CD4-positive, alpha-beta T cell treated with Interferon gamma for 1 hour (primary cell): ENCODE measurements at places on chromosomes 11 and 22.

DNA sequence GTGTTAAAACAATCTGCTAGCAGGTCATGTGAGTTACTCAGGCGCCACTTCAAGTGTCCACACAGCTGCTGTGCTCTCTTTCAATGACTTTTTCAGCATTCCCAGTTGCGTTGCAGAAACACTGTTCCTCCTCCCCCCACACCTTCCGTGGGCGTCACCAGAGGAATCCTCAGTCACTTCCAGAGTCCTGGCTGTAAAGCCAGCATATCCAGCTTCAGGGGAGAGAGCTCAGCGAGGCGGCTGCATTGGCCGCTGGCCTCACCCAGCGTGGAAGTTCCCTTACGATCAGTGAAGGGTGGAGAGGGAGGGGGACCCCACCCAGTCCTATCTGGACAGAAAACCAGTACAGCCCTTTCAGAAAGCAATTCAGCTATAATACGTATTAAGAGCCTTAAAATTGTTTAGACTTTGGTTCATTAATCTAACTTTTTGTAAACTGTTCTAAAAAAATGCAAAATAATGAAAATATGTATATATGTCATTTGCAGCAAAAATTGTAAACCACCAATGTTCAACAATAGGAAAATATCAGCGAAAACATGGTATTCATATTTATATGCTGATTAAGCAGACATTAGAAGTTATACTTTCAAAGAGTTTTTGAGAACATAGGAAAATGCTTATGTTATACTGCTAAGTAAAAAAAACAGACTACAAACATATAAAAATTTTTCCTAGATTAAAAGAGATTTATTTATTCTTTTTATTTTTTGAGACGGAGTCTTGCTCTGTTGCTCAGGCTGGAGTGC, 2.8 kb upstream of the ANO9 start:
- no peak for DNase-seq

DNA sequence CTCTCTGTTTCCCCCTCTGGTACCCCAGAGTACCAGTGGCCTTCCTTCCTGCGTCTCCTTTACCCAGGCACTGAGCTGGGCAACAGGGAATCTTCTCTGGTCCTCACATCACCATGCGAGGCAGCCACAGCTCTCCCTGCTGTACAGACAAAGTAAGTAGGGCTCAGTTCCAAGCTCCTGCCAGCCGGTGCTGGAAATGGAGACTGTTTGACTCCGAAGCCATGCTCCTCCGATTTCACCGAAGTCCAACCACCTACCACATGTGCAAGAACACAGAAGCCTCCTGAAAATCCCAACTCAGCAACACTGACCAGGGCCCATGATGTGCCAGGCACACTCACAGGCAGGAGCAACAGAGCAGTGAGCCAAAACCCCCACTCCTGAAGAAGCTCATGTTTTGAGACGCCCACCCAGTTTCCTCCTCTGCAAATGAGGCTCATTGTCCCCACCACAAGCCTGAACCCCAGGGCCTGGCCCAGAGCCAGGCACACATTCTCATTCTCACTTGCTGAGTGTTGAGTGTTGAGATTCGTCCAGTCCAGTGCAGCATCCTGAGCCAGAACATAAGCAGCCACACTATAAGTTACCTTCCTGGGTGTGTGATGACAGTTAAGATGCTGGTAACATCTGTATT, 156.0 kb downstream of the MPPED1 start:
- no peak for DNase-seq

GRCh38 chr11:78453140-78453935, 35.7 kb upstream of the GAB2 start:
- no peak for DNase-seq

DNA sequence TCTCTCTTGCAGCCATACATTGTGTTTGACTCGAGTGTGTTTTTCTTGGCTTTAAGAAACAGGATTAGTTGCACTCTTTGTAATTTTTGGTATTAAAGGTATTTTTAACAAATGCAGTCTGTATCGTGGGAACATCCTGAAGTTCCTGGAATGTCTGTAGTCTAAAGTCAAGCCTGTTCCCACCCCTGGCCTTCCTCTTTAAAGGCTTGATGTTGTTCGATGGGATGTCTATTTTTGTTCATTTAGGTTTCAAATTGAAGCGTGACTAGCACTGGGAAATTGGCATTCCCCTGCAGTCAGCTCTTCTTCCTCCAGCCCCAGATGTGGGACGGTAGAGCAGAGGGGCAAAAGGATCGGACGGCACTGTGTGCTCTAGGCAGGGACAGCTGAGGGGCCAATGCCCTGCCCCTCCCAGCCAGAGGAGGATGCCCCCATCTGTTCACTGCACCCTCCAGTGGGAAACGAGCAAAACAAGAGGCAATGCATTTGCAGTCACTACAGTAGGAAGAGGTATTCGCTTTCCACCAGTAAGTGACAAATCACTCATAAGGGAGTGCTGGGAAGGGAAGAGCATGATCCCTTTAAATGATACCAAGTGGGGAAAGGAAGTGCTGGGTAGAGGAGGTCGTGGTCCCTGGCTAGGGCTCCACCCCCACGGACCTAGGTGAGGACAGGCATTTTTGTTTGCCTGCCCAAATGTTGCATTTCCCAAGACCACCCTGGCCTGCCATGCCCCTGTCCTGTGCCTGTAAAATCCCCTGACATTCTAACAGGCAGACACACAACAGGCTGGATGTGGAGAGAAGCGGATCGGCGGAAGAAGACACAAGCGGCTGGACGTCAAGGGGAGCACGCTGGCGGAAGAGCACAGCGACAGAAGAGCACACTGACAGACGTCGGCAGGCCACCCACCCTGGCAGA, 47.4 kb upstream of the SEPTIN5 start:
- DNase-seq: no peak

- DNase-seq: no peak
These were observed 91.0 kb downstream of the SERGEF start for GRCh38 chr11:17921659-17922415.

DNA sequence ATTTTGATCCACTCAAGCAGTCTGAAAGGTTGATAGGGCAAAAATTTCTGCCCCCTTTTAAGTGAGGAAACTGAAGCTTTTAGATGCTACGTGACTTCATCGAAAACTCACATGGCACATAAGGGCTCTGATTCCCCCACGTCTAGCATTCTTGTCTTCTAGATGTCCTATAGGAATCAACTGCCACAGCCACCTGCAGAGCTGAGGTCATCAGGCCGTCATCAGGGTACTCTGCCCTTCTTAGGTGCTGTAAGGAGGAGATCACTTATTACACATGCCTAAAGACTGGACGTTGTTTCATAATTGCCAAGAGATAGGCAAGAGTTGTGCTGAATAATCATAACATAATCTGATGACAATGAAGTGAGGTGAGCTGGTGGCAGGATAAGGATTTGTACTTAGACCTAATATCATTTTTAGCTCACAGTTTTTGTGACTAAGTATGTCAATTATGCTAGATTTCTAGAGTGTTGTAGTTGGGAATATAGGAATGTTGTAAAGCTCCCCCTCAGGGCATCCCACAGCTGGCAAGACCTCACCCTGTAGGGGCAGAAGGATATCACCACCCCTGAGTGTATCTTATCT, 349.4 kb downstream of the METTL15 start:
- no peak for DNase-seq

DNA sequence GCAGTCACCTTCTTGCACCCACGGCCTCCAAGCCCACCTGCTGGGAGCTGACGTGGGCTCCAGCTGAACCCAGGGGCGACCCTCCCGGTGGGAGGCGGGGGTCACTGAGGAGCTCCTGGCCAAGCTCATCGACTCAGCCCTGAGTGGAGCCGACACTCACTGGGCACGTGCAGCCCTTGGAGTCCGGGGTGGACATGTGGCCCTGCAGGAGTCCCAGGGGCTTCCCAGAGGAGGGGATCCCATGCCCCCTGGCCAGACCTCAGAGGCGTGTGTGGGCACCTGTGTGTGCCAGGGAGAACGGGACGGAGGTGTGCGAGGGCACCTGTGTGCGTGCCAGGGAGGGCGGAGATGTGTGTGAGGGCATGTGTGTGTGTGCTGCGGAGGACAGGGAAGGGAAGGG, 20.8 kb upstream of the BRSK2 start:
- DNase-seq: no peak

GRCh38 chr11:102575012-102575411, 44.5 kb upstream of the MMP7 start:
- DNase-seq: no peak

DNA sequence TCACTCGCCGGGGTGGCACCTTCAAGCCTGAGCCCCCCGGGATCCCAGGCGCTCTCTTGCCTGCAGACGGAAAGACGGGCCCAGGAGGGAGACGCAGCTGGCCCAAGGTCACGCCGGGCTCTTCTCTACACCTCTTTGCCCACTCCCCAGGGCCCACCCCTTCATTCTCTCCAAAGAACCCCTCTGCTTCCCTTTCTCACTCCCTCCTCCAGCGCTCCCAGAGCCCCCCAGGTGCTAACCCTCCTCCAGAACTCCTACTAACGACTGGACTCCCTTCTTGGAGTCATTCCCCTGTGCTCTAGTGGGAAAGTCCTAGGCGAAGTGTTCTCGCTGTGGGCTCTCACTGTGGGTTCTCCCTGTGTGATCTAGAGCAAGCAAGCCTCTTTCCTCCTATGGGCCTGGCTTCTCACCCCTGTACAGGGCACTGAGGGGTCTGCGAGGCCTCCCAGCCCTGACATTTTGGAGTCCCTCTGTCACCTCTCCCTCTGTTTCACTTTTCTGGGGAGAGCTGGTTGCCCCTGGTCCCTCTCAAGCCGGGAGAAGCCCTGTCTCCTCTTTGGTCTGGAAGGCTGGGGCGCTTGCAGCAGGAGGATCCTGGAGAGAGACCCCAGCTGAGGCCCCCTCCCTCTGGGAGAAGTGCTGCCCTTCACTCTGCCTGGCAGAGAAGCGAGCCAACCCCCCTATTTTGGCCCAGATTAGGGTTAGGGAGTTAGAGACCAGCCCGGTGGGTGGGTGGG, 858 bp downstream of the OAF start:
- no peak for DNase-seq

GRCh38 chr11:13336246-13336878, 58.8 kb downstream of the BMAL1 start:
- no peak for DNase-seq

DNA sequence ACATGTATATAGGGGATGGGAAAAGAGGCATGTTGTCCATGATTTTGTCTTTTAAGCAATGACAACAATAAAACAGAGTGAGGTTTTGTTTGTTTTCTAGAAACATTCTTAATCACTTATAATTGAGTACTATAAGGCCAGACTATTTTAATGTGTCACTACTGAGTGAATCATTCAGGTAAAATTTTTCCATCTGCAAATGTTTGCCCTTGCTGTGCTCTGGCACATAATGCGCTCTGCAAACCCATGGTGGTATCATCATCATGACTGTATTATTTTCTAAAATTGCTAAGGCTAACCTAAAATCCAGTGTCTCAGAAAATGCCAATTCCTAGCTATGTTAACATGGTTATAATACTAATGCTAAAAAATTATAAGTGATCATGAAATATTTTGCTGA, 261.2 kb downstream of the CADM1 start:
- DNase-seq: no peak

- DNase-seq: no peak
These were observed 404.5 kb downstream of the ETS1 start for GRCh38 chr11:128182844-128183243.

GRCh38 chr11:57377107-57377506, 3.8 kb downstream of the PRG3 start:
- DNase-seq: no peak

DNA sequence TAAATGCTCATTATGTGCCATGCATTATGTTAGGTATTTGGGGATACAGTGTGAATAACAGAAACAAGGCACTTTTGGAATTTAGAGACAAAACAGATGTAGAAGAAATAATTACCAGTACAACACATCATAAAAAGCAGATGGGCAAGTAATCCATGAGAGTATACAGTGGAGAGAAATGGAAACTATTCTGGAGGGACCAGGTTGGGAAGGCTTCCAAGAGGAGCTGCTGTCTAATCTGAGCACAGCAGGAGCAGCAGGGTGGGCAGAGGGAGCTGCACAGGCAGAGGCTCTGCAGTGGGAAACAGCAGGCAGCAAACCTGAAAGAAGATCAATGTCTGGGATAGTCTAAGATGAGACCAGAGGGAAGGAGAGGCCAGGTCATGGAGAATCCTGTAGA, 268.7 kb upstream of the CCDC90B start:
- DNase-seq: no peak

GRCh38 chr11:1272531-1272930, 36.9 kb downstream of the TOLLIP start:
- no peak for DNase-seq

DNA sequence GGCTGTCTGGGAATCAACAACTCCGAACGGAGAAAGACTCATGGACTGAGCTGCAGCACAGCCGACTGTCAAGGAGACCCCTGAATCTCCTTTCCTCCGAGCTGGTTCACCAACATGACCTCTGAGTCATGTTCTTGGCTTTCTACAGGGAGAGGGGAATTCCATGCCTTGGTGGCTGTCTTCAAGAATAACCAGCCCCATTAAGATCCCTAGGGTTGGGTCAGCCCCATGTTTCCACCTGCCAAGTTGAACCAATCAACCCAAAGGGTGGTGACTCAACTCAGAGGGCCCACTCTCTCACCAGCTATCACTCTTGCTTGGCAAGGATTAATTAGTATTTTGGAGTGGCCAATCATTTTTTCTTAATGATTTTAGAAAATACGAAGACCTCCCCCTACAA, 28.3 kb upstream of the IGSF22 start:
- no peak for DNase-seq

DNA sequence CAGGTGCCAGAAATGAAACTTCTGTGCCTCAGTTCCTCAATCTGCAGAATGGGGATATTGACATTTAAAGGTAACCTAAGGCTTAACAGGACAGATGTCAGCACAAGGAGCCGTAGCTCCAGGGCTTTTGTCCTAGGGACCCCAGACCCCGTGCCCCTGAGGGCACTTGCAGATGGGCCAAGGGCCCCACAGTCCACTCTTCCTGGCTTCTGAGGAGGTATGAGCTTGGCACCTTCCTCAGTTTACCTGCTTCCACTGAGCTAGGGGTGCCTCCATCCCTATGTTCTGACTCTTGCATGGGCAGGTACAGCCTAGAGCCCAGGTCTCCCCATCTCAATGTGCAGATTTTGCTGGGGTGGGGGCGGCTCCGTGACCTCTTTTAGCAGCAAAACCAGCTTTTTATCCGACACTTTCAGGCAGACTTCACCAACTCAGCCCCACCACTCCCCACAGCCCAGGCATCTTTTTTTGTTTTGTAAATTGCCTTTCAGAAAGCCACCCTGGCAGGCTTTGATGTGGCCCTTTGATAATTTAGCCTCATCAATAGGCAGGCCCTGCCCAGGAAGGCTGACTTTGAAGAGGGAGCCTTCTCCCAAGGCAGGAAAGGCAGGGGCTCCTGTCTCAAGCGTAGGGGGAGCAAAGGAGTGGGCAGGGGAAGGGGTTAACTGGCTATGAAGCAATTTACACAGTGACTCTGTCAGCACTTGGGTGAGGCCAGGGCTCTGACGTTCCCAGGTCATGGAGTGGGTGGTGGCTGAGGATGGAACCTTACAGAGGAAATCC, 23.7 kb upstream of the FGF3 start:
- no peak for DNase-seq

- no peak for DNase-seq
These were observed 70.2 kb downstream of the CTTN start for GRCh38 chr11:70468256-70469195.
